Germinal center (tissue), 1 donor: ENCODE measurements at places on chromosomes 5 and 9.

- no peak for DNase-seq
Measured at GRCh38 chr5:5089895-5090649, 50.1 kb upstream of the ADAMTS16 start.

GRCh38 chr5:142481410-142481809 lies 156.6 kb upstream of the SPRY4 start:
- DNase-seq = no peak

DNA sequence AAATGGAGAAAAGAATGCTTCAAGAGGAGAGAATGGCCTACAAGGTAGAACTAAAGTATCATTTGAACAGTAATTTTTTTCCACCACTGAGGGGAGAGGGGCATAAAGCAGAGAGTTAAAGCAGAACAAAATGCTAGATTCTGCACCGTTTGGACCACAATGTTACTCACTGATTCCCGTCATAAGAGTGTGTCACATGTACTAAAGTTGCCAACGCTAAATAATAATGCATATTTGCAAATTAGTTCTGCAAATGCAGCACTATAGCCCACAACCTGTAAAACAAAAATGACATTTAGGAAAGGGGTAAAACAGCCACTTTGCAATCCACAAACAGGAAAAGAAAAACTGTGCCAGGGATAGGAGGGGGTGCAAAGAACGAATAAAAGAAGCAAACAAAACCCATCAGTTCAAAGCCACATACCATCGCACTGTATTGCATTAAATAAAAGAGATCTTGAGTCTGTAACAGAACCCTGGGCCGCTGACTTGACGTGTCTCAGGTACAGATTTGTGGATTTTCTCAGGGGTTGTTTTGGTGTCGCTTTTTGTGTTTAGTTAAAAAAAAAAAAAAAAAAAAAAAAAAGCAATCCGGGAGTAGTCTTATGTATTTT lies 7.7 kb upstream of the NFIB start:
- no peak for DNase-seq

DNA sequence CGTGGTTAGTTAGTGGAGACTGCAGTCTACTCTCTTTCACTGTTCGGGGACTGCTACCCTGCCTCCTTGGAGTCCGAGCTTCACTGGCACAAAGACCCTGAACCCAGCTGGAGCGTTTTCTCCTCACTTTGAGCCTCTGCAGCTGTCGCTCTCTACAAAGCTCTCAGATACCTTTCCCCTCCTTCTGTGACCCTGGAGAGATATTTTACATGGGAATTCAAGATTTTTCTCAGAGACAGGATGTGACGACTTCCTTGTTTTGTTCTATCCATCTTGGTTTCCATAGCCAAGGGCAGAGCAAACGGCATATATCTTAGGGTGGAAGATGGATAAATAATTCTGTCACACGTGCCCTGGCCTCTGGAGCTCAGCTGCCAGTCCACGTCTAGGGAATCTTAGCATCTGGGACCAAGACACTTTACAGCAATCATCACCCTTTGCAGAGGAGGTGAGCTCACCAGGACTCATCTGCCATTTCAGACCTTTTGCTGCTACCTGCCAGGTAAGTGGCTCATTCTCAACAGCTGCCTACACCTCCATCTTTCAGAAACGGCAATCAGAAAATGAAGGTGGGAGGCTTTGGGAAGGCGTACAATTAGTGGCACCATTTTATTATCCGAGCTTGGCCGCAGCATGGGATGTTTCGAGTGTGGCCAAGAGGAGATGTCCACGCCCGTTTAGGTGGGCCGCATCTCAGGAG lies at the start of gene BTNL9:
Gene BTNL9 (plus strand): TSS at position 336 of the 700 bp plus-strand sequence. CDS start 5,224 bp downstream, outside the sequence.
- no peak for DNase-seq

- no peak for DNase-seq
Measured at GRCh38 chr9:96501633-96502538, 51.9 kb downstream of the HABP4 start.

- DNase-seq = no peak
Measured at GRCh38 chr5:39863926-39864552, 439.3 kb upstream of the DAB2 start.

- DNase-seq = no peak
Measured at GRCh38 chr5:111635151-111635902, 121.7 kb downstream of the NREP start.

- DNase-seq = no peak
Measured at GRCh38 chr5:93145767-93146166, 435.3 kb downstream of the NR2F1-AS1 start.

DNA sequence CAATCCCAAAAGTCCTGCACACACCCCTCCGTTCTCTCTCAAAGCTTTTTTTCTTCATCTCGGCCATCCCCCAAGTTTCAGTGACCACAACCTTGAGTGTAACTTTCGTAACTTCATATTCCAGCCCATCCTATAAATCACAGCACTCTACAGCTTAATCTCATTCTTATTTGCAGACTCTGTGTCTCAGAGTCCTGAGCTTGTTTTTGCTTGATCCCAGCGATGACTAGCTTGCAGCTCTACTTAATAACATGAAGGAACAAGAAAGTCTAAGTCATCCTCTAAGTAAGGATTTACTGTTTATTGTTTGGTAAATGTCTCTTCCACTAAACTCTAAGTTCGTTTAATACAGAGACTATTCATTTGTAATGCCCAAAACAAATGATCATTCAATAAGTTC lies 2.6 kb upstream of the SPDL1 start:
- no peak for DNase-seq

DNA sequence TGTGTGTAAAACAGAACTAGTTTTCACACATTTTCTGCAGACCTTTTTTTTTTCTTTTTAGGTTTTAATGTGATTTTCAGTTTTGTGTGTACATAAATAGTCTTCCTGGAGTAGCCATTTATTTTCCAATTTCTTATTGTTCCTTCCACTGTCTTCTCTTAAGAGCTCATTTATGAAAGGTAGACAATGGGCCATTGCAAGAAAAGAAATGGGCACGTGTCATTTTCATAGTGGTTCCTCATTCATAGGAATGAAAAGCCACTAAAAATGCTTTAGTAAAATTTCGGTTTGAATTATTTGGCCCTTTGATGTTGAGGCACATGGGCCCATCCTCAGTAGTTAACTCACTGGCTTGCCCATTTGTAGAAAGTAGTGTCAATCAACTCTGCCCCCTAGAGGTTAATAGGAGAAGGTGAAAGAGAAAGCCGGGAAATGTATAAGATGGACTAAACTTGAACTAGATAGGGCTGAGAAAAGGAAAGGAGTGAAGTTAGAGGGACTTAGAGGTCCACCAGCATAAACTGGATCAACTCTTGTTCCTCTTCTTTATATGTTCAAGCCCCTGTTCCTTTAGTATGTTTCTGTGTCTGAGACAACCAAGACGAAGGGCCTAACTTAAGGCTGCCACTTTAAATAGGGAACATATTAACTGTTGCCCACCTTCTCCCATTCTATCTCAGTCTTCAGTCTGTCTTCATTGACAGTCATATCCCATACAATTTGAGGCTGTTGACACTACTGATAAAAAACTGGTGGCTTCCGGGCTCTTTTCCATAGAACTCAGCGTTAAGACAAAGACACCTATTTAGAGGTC lies 72.6 kb downstream of the SMARCA2 start:
- peak; percentile 66 for DNase-seq

- no peak for DNase-seq
Measured at GRCh38 chr9:126149661-126150060, 177.0 kb upstream of the MVB12B start.

- DNase-seq = peak; percentile 54
Measured at GRCh38 chr9:94681508-94681907, 42.2 kb upstream of the FBP1 start.

DNA sequence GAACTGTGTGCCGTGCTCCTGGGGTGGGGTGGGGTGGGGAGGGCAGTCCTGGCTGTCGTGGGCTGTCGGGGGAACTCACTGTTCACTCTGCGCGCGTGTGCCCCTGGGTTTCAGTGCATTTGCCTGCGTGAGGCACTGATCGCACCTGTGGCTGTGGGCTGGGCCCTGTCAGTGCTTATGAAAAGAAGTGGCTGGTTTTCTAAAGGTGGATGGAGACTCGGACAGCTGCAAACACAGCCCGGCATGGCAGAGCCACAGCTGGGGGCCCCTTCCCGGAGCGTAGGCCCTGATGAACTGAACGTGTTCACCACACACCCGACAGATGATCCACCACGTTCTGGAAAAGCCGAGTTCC lies 42.7 kb downstream of the NKD2 start:
- no peak for DNase-seq

DNA sequence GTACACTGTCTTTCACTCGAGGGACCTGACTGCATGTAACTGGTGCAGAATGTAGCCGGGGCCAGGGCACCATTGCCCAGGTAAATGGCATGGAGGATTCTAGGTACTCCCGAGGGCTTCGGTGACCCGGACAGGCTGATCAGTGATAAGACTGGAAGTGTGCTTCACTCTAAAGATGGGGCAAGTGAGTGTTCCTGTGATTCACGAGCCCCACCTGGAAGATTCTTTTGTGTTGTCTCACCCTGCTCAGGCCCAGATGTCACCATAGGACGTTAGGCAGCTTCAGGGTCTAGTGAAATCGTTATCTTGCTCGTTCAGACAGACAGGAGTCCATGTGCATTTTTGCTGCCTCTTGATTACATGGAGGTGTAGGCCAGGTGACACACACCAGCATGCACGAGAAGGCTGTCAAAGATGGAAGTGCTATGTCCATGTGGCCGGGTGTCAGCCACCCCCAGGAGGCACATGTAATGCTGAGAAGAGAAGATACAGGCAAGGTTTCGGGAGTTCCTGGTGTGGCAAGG lies 73.9 kb downstream of the WNK2 start:
- DNase-seq = no peak

DNA sequence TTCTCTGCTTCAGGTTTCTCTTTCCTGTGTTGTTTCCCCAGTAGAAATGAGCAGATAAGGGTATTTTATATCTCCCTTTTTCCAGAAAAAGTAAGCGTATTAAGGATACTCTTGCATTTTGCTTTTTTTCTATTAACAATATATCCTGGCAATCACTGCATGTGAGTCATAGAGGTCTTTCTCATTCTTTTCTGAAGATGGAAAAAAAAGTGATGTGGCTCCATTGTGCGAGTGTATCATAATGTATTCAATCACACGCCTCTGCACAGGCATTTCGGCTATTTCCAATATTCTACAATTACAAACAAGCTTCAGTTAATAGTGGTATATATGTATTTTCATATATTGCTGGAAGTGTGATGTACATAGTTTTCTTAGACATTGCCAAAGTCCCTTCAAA lies 155.9 kb downstream of the MED27 start:
- DNase-seq = no peak

DNA sequence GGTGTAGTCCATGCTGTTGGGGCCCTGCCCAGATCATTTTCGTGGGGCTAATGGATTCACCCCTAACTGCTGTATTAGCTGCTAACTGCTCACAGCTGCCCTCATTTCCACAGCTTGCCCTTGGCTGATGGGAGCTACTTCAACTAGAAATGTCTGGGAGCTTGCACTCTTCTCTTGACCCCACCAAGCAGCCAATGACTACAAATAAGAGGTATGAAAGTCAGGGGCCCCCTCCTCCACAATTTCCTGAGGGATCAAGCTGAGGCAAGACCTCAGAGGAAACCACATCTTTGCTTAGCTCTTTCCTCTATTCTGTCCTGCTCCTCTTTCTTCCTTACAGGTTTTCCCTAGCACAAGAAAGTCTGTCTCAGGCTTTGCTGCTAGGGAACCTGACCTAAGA lies 397.5 kb downstream of the MLLT3 start:
- DNase-seq = no peak

GRCh38 chr9:1469996-1470395 lies 419.8 kb downstream of the DMRT2 start:
- DNase-seq = no peak

- no peak for DNase-seq
Measured at GRCh38 chr5:10595293-10595671, 31.4 kb downstream of the ANKRD33B start.

- DNase-seq = no peak
Measured at GRCh38 chr5:135843571-135844337, 9.3 kb downstream of the SLC25A48 start.

GRCh38 chr9:123426406-123426805 lies 70.4 kb downstream of the CRB2 start:
- DNase-seq = peak; percentile 23

GRCh38 chr9:129676975-129677374 lies 11.5 kb downstream of the PRRX2 start:
- no peak for DNase-seq

DNA sequence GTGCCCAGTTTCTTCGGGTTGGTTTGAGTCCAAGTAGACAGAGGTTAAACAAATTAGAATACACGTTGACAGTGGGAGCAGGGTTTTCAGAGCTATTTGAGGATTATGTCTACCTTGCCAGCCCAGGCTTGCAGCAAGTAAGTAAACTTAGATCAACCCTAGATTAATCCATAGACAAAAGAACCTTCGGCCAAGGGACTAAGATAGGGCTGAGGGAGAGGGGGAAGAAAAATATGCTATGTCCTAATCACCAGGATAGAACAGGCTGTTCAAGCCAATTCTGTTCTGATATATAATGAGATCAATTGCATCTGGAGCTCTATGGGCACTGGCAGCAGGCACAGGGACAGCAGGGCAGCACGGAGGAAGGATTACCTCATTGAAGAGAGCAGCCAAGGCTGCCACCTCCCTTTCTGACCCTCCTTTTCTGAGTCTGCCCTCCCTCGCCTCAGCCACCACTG lies 377.7 kb downstream of the PIK3R1 start:
- no peak for DNase-seq

- DNase-seq = no peak
Measured at GRCh38 chr5:50786073-50786472, 119.6 kb downstream of the PARP8 start.

DNA sequence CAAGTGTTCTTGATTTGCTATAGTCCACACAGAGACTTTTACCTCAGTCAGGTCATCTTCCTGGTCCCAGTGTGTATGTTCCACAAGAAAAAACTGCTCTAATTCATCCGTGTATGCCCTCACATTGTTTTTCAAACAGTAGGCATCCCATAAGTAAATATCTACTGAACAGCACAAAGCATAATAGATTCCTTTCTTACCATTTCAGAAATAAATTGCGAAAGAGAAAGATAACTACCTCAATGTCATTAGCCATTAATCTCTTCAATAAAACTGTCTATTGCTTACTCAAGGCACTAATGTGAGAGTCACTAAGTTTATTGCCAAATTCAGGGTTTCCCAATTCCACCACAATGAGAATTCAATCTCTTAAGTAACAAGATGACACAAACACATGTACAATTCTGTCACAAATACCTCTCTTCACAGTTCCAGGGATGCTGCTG lies 9.6 kb downstream of the FBXW2 start:
- DNase-seq = no peak
